ENCODE measurements at places on chromosomes 12 and 14.

DNA sequence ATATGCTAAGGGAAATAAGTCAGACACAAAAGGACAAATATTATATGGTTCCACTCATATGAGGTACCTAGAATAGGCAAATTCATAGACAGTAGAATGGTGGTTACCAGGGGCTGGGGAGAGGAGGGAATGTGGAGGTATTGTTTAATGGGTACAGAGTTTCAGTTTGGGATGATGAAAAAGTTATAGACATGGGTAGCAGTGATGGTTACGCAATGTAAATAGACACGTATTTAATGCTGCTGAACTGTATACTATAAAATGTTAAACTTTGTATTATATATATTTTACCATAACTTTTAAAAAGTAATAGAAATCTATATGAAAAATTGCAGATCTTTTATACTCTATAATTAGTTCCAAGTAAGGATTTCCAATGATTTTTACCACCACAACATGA lies 71.2 kb downstream of the CDK17 start:
- DNase-seq, result no peak

- DNase-seq, result peak; percentile 57
Measured at GRCh38 chr12:128791395-128792322, 32.1 kb downstream of the SLC15A4 start.

DNA sequence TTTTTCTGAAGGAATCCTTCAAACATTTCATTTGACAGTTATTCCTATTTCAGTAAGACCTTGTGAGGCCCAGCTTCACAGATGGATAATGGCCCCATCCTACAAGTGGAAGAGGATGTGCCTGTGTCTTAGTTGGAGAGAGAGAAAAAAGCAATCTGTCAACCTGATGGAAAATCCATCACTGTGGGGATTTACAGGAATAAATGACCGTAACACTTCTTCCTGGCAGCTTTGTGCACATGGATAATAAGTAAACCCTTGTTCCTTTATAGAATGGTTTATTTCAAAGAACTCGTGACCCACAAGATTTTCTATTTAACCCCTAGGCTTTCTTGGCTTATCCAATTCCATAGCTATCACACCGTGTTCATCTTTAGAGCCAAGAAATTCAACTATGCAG lies 121.4 kb upstream of the PCED1B start:
- DNase-seq, result no peak

GRCh38 chr14:96383445-96383844 lies 8.5 kb upstream of the AK7 start:
- no peak for DNase-seq

DNA sequence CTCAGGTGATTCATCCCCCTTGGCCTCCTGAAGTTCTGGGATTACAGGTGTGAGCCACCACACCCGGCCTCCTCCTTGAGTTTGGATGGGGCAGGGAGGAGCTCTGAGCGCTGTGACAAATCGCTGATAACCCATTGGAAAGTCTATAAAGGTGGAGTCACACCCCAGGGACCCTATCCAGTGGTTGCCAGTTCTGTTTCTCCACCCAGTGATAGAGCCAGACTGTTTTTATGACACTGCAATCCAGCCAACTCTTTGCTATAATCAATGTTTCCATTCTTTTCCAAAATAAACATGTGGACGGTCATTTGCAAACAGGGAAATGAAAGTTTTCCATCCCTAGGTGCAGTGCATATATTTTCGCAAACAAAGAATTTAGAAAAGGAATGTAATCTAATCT lies 142.0 kb upstream of the PELI2 start:
- no peak for DNase-seq

GRCh38 chr12:100845095-100845494 lies 50.5 kb downstream of the ANO4 start:
- no peak for DNase-seq

GRCh38 chr14:105317546-105317945 lies 3.0 kb downstream of the PACS2 start:
- no peak for DNase-seq

DNA sequence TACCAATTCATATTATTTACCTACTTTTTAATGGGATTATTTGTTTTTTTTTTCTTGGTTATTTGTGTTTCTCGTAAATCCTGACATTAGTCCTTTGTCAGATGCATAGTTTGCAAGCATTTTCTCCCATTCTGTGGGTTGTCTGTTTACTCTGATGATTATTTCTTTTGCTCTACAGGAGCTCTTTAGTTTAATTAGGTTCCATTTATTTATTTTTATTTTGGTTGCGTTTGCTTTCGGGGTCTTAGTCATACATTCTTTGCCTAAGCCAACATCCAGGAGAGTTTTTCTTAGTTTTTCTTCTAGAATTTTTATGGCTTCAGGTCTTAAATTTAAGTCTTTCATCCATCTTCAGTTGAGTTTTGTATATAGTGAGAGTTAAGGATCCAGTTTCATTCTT lies 289.9 kb downstream of the AKAP6 start:
- DNase-seq, result no peak

DNA sequence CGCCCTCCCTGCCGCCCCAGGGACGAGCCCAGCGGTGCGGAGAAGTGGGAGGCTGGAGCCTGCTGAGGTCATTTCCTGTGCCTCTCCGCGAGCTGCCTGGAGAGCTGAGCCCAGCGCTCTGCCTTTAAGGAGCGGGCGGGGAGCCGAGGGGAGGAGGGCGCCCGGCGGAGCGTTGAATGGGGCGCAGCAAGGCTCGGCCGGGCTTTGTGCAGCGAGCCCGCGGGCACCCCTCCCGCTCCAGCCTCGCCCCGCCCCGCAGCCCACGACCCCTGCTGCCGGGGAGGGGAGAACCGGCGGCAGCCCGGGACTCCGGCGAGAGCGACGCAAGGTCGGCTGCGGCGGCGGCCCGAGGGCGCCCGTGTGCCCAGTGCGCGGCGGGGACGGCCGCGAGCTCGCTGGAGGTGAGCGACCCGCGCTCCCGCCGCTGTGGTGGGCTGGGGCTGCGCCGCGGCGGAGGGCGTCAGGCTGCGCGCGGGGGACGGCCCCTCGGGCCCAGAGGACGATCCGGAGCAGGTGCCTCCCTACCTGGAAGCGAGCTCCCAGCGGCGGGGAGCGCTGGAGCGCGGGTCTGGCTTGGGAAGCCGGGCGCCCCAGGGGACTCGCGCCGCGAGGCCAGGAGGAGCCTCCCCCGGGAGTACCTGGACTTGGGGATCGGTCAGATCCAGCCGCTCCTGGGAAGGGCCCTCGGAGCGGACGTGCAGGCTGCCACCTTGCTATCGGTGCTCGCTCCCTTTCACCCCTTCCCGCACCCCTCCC lies at the start of gene PLEKHH1:
TSS of gene PLEKHH1 (plus strand) at position 293 of the 756 bp plus-strand sequence. CDS start 8,578 bp downstream, outside the sequence.
- peak; percentile 44 for DNase-seq

GRCh38 chr12:93060666-93061472 lies 131.8 kb upstream of the EEA1 start:
- no peak for DNase-seq

DNA sequence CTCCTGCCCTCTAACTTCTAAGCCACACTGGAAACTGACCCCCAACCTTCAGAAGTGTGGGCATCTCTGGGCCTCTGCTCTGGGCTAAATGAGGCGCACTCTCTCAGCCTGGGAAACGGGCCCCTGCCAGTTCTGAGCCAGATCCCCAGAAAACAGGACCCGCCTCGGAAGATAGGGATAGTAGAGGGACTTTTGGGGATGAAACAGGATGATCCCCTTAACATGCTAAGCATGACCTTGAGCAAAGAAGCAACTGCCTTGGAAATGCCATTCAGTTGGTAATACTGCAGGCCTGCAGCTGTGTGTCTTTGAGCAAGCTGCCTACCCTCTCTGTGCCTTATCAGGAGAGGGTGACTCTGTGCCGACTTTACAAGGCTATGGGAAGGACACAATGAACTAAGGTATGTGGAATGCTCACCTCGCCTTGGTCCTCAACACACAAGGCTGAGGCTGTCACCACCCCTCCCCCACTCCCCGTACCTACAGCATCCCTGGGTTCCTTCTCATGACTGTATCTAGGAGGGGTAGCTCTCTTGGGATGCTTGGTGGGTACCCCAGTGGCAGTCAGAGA lies 54.0 kb downstream of the NCOR2 start:
- no peak for DNase-seq

DNA sequence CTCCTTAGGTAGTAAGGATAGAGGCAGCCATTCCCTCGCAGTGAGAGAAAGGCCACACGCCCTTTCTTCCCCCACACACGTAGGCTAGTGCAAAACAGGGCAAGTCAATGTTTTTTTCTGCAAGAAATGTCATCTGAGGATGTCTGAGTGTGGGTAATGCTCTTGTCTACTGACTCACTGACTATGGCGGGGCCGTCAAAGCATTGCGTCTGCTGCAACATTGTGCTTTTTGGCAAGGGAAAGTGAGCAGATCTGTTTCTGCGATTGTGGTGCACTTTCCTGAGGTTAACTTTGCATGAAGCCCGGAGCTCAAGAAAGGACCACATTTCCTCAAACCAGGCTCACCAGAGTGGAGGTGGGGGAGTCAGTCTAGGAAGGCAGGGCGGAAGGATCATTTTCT lies 181.6 kb upstream of the GZMB start:
- no peak for DNase-seq

GRCh38 chr14:76599141-76599540 lies 162.1 kb upstream of the VASH1 start:
- DNase-seq, result no peak

GRCh38 chr14:97410667-97411620 lies 613.8 kb downstream of the VRK1 start:
- no peak for DNase-seq

DNA sequence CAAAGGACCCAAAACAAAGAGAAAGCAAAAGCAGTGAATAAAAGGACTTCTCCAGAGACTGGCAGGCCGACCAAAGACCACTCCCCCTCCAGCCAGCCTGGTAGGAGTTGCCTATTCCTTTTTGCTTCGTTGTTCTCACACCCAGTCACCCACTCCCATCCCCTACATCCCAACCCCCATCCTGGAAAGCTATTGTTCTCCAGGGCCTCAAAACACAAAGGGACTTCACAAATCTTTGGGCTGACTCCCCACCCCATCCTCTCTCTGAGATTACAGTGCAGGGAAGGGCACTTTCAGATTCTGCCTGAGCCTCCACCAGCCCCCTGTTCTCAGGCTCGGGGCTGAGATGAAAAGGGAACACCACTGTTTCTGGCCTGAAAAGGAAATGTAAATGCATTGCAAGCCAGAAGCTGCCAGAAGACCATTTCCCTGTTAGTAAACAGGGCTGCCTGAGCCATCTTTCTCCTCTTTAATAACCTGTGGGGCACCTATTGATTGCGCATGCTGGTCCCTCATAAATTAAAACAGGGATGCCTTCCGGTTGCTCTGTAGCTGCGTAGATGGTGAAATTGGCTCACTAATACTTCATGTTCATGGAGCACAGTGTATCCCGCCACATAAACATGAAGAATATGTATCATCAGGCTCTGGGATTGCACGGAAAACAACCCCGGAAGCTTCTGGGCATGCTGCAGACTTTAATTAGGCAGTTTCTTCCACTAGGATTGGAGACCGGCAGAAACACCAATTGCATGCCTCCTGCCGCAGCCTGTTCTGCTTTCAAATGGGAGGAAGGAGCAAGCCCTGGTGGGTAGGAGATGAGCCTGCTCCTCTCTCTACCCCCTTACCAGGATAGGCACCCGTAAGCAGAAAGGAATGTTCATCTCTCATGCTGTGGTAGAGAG lies 130.3 kb upstream of the FUT8 start:
- no peak for DNase-seq
